ENCODE measurements at places on chromosomes 11 and 22.

- no peak for DNase-seq
Observed at GRCh38 chr11:96338910-96339705, 3.9 kb downstream of the MAML2 start.

GRCh38 chr11:75342231-75342918 lies 9.1 kb downstream of the ARRB1 start:
- no peak for DNase-seq

GRCh38 chr22:37425800-37426705 lies 1.2 kb downstream of the ELFN2 start:
- no peak for DNase-seq

DNA sequence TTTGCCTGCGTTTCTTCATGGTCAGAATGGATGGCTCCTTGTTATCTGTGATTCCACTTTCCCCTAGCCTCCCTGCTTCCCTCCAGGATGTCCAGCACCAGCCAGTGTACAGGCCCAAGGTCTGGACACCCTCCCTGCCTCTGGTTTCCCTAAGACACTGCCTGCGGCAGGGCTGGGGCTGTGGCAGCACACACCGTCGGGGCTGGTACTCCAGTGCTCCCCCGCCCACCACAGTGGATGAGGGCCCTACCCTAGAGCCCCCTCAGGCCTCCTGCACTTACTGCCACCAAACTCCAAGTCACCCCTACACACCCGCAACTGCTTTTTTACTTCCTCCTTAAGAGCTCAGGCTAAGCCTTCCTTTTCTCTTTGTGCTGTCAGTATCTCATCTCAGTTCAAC lies 28.9 kb downstream of the ZNF214 start:
- no peak for DNase-seq

DNA sequence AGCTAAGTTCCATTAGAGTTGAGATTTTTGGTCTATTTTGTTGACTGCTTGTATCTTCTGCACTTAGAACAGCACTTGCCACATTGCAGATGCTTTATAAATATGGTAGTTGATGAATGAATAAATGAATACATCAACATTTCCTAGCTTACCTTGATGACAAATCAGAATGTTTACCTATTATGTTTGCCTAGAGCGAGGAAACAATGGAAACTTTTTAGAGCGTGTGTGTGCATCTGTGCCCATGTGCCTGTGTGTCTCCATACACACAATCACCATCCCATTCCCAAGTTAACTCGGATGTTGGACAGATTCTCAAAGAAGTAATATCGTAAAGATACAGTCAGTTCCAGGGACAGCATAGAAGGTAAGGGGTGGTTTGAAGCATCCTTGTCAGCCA lies 139.1 kb downstream of the DBX1 start:
- no peak for DNase-seq

- no peak for DNase-seq
Observed at GRCh38 chr11:35390737-35391682, 28.3 kb downstream of the SLC1A2 start.

- no peak for DNase-seq
Observed at GRCh38 chr22:27205492-27206373, 548.3 kb downstream of the MIAT start.

GRCh38 chr11:76566811-76567210 lies 103.7 kb downstream of the LRRC32 start:
- DNase-seq: no peak

DNA sequence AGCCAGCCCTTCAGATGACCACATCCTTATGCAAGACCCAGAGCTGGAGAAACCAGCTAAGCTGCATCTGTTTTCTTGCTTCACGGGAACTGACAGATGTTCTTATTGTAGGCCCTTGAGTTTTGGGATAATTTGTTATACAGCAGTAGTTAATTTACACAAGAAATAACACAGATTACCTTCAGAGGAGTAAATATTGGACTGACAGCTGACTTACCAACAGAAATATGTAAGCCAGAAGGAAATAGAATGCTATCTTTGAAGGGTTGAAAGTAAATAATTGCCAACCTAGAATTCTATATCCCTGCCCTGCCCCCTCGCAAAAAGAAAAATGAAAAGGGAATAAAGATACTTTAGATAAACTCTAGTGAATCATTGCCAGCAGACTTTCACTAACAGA lies 124.1 kb downstream of the WNT7B start:
- no peak for DNase-seq

DNA sequence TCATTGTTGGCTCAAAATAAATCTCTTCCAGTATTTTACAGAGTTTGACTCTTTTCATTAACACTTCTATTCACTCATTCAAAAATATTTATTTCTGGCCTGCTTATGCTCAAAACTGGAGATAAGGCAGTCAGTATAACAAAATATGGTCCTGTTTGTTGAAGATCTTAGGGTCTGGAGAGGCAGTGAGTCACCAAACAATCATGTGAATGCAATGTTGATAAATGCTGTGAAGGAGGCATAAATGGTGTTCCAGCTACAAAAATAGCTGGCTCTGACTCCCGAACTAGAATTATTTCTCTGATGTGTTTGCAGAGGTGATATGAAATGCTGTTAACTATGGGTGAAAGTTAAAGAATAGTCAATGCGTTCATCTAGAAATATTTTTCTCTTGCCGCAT lies 390.6 kb downstream of the AASDHPPT start:
- DNase-seq: no peak

Measured in activated CD4-positive, alpha-beta T cell treated with anti-CD3 and anti-CD28 coated beads for 1 hour (primary cell).